ENCODE measurements at places on chromosomes 4 and X.
A peak's percentile ranks its signal among the peaks of the same experiment; 100 is the strongest.

- DNase-seq = no peak
Measured at GRCh38 chrX:30593440-30594200, 16.1 kb upstream of the TASL start.

- DNase-seq = no peak
Measured at GRCh38 chrX:100625985-100626491, 10.6 kb downstream of the TSPAN6 start.

- DNase-seq = no peak
Measured at GRCh38 chrX:122004127-122004526, 956.7 kb downstream of the GLUD2 start.

DNA sequence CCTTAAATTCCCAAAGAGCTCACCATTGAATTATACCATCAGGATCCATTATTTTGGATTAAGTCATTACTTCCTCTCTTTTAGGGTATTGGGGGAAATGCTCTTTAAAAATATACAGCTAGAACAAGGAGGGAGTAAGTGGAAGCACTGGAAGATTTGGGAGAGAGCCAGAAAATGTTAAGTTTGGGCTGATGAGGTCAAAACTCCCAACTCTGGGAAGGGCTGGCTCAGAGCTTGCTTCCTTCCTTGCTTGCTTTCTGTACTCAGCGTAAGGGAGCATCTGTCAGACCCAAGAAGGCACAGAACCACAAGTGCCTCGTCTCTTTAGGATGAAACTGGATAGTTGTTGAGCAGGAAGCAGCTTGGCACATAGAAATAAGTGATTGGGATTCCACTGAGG is 138.2 kb downstream of the GUCY2F start:
- DNase-seq = no peak

DNA sequence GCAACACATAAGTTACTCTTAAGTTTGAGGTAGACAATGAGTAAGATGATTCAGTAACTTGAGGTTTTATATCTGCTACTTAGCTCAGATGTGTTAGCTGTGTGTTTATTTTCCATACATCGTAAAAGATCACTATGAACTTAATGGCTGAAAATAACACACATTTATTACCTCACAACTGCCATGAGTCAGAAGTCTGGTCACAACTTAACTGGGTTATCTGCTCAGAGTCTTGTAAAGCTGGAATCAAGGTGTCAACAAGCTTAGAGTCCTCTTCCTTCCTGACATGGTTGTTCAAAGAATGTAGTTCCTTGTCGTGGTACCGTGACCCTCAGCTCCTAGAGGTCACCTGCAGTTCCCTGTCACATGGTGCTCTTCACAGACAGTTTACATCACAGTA is 204.9 kb upstream of the MAGEB2 start:
- no peak for DNase-seq

DNA sequence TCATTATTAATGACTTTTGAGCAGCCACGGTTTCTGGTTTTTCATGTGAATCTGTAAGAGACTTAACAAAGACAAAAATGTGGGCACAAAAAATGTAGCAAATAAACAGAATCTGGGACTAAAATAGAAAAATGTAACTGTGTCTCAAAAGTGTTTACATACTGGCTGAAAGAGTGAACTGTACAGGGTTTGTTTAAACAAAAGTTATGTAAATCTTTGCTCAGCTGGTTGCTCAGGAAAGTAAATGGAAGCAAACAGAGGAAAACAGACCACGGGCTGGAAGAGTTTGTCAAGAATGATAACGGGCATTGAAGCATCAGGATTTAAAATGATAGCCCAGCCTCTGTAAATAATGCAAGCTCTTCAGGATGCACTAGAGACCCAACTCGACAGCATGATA is 921.8 kb upstream of the FTHL17 start:
- DNase-seq = no peak

DNA sequence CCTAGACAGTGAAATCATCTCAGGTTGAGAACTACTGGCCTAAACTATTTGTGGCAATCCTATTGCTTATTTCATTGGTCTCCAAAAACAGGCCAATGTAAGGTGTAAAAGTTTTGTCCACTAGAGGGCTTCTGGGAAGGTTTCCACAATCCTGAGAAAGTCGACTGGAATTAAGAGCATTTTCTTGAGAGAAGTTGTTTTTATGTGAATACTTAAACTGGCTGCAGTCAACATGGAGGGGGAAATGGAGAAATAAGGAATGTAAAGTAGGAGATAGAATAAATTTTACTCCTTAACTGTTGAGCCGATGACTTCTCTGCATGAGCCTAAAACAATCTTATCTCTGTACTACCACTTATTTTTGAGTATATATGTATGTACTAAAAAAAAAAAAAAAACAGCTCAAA is 11.0 kb upstream of the EIF4E start:
- peak; percentile 56 for DNase-seq

GRCh38 chrX:130975947-130976346 is 72.9 kb upstream of the ENOX2 start:
- DNase-seq = peak; percentile 29

DNA sequence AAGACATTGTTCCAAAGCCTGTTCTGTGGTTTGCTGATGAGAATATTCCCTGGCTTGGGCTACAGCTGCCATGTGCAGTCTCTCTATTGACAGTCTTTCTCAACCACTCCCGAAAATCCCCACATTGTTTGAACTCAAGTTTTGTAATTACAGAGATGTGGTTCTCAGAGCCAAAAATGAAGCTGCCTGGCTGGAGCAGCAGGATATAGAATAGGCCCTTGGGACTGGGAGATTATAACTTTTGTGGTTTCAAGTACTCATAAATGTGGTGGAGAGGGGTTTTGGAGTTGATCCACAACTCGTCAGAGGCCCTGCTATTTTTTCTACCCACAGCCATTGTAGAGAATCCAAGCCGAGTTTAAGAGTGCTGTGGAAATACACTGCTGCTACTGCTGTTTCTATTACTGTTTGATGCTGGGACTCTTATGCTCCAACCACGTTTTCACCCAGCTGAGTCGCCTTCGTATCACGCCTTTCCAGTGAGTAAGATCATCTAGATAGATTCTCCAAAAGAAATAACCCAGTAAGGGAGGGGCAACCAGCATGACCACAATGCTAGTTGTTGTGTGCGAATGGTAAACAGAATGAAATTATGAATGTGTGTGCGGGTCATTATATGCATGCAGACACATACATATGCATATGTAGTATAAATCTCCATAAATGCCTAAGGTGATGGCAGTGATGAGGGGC is 57.1 kb upstream of the ATXN3L start:
- peak; percentile 39 for DNase-seq

- no peak for DNase-seq
Measured at GRCh38 chr4:184274286-184274951, 56.7 kb upstream of the ENPP6 start.

DNA sequence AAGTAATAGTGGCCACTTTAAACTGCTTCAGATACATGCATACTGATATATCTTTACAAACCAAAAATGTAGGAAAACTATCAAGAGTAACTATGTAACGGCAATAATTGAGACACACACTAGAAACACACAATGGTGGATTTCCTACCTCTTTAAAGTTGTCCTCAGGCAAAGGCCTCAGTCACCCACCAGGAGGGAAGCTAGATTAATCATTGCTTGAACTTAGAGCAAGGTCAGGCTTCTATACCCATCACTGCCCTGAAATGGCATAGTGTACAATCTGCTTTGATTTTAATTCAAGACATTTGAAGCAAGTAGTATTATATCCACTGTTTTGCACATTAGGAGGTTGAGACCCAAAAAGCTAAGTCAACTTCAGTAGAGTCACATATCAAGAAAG is 110.9 kb downstream of the AREG start:
- DNase-seq = no peak

DNA sequence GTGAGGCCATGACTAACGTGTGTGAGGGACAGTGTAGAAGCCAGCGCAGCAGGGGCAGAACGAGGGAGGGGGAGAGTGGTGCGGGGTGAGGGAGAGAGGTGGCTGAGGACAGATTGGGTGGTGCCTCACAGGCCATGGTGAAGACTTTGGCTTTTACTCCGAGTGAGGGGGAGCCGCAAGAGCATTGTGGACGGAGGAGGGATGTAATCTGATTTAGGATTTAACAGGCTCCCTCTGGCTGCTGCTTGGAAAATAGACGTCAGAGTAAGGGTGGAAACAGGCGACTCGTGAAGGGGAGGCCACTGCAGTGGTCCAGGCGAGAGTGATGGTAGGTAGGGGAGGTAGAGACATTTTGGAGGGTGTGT is 13.0 kb downstream of the PPP1R3F start:
- peak; percentile 29 for DNase-seq

DNA sequence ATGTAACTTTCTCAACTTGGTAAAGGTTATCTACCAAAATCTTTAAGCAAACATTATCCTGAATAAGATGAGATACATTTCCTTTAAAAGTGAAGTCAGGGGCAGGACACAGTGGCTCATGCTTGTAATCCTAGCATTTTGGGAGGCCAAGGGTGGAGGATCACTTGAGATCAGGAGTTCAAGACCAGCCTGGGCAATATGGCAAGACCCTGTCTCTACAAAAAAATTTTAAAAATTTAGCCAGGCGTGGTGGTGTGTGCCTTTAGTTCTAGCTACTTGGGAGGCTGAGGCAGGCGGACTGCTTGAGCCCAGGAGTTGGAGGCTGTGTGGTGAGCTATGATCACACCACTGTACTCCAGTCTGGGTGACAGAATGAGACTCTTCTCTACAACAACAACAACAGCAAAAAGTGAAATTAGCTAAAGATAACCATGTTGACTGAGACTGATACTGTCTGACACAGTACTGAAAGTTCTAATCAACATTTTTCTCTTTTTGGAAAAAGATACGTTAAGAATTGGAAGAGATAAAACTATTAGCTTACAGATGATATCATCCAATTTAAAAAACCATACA is 4.9 kb downstream of the DCAF16 start:
- DNase-seq = no peak

DNA sequence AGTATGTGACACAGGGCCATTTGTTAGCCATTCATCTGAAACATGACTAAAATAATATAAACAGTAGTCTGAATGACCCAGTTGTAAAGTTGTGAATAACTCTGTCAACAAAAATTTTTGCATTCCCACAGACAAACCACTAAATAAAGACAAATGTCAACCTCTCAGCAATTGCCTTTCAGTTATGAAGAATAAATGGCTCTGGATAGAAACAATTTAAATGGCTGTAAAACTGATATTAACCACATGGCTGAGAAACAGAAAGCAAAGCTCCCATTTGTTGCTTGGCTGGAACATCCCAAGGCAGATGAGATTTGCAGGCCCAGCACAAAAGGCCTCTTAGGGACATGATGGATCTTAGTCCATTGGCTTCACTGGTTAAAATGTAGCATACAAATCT is 296.3 kb downstream of the GALNTL6 start:
- DNase-seq = peak; percentile 14

DNA sequence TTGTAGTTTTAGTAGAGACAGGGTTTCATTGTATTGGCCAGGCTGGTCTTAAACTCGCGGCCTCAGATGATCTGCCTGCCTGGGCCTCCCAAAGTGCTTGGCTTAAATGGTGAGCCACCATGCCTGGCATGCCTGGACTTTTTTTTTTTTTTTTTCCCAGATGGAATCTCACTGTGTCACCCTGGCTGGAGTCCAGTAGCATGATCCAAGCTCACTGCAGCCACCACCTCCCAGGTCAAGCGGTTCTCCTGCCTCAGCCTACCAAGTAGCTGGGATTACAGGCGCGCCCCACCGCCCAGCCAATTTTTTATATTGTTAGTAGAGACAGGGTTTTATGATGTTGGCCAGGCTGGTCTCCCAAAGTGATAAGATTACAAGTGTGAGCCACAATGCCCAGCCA is 8.4 kb downstream of the UBE2K start:
- no peak for DNase-seq

DNA sequence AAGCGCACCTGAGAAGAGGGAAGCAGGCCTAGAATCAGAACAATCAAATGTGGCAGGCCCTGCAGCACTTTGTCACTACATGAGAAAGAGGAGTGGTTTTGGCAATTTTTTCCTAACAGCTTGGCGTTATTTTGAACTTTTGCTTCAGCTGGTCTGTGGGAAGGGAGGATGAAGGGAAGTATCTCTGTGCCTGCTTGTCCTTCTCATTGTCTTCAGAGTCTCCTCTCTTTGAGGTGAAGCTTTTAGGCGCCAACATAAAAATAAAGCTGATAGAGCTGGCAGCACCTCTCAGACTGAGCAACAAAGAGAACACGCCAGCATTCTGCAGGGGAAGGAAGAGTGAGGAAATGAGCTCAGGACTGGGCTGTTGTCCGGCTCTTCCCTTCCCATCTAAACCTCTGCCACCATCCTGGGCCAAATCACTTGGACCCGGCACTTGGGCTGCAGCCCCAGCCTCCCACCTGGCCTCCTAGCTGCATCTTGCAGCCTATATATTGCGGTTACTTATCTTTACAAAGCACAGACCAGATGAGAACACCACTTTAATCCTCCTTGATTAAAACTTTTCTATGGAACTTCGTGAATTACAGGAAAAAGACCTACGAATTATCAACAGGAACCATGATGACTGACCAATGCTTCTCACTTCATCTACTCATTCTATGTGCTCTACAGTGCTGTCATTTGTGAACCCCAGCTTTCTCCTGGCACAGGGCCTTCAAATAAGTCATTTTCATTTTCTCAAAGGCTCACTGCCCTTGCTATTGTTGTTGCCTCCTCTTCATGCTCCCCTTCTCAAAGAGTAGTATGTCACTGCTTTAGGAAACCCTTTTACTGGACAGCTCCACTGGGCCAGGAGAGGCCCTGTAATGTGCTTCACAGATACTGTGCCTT is 476.4 kb upstream of the HS3ST1 start:
- DNase-seq = no peak

GRCh38 chrX:40883021-40883619 is 147.8 kb upstream of the MED14 start:
- no peak for DNase-seq

DNA sequence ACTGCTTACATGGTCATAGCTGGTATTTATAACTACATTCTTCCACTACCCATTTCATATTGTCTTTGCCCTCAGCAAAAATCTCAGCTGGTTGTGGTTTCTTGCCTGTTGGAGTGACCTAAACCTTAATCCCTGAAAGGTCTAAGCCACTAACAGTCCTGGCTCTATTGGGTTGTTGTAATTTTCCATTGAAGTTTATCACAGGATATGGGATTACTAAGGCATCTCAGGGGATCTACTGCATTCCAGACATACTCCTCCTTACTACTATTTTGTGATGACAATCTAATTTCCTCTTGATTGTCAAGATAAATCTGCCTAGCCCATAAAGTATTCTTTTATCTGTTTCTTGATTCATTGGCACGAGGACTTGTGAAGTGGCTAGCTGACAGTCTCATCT is 6.2 kb upstream of the OSTC start:
- DNase-seq = no peak

DNA sequence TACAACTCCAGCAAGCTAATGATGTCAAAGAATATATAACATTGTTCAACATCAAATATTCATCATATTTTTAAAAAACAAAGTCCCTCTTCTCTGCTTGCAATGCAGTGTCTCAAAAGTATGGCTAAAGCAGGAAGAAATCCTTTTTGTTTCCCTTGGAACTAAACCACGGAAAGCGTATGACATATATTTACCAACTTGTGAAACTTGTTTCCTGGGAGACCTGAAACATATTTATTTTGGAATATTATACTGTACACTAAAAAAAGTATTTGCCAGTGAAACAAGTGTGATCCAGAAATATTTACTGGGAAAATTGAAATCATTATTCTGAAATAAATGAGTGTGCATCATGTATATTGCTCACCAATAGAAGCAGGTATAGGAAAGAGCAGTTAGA is 156.0 kb upstream of the ANKRD50 start:
- DNase-seq = no peak
